ENCODE measurements at places on chromosomes 5 and 9. TPM values are rescaled to one million over a fixed set of nuclear protein-coding genes. Genes with fewer than 3 reads are reported as not detected.

DNA sequence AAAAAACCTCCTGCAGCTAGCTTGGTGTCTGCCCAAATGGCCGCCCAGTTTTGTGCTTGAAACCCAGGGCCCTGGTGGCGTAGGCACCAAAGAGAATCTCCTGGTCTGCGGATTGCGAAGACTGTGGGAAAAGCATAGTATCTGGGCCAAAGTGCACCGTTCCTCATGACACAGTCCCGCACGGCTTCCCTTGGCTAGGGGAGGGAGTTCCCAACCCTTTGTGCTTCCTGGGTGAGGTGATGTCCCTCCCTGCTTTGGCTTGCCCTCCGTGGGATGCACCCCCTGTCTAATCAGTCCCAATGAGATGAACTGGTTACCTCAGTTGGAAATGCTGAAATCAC lies 83.0 kb upstream of the JAK2 start:
- H3K36me3 ChIP-seq: no peaks in the 10 kb centered on the region
- H3K27me3 ChIP-seq: no peaks in the 10 kb centered on the region
- no peak overlapping the region for H3K27ac ChIP-seq

Gene TPM2
- 67.0 TPM for polyA plus RNA-seq

Gene GRM6
- polyA plus RNA-seq: not detected

- no peak overlapping the region for H3K4me3 ChIP-seq
- no peak overlapping the region for H3K27ac ChIP-seq
- H3K27me3 ChIP-seq: no peaks in the 10 kb centered on the region
- H3K36me3 ChIP-seq: no peaks in the 10 kb centered on the region
Observed at GRCh38 chr9:105957830-105958229, 263.5 kb downstream of the TMEM38B start.

GRCh38 chr9:113255438-113255837 lies 19.9 kb downstream of the CDC26 start:
- no peak overlapping the region for H3K4me3 ChIP-seq
- H3K27me3 ChIP-seq: no peaks in the 10 kb centered on the region
- H3K36me3 ChIP-seq: peaks cover 7% of the 10 kb centered on the region
- H3K27ac ChIP-seq: no peak overlapping the region
- H3K4me1 ChIP-seq: no peaks in the 10 kb centered on the region
- no peak for DNase-seq

GRCh38 chr9:24545285-24545684 lies 412 bp downstream of the IZUMO3 start:
- no peaks in the 10 kb centered on the region for H3K36me3 ChIP-seq
- H3K27ac ChIP-seq: no peak overlapping the region
- H3K4me3 ChIP-seq: no peak overlapping the region
- no peaks in the 10 kb centered on the region for H3K4me1 ChIP-seq
- DNase-seq: no peak
- no peaks in the 10 kb centered on the region for H3K27me3 ChIP-seq

DNA sequence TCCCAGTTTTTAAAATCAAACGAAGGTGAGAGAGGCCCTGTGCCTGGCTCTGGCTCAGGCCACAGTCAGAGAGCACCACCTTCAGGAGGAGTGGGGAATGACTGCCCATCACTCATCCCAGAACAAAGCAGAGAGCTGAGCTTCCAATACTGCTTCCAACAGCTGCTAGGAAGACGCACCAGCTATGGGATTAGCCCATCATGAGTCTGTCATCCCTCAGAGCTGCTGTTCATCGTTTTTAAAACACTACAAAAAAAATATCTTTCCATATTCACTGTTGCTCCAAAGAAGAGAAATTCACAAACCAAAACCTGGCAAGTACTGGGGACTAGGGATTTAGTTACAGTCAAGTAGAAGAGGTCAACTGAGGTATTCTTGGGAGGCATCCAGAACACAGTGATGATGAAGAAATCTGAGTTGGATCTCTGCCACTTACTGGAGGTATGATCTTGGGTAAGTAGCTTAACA lies 102.4 kb downstream of the CDK5RAP2 start:
- H3K4me3 ChIP-seq: no peak overlapping the region
- H3K4me1 ChIP-seq: peaks cover 6% of the 10 kb centered on the region
- no peaks in the 10 kb centered on the region for H3K27me3 ChIP-seq
- peaks cover 16% of the 10 kb centered on the region for H3K36me3 ChIP-seq

DNA sequence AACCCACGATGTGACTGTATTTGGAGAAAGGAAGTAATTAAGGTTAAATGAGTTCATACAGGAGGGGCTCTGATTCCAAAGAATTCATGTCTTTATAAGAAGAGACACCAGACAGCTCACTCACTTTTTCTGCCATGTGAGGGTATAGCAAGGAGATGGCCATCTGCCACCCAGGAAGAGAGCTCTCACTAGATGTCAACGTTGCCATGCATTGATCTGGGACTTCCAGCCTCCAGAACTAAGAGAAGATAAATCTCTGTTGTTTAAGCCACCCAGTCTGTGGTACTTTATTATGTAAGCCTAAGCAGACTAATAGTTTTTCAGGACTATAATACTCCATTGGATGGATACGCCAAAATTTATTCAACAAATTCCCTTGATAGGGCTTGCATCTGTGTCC lies 89.8 kb upstream of the RAD23B start:
- no peak overlapping the region for H3K27ac ChIP-seq
- DNase-seq: no peak
- peaks cover 20% of the 10 kb centered on the region for H3K4me1 ChIP-seq
- H3K4me3 ChIP-seq: no peak overlapping the region

- H3K27ac ChIP-seq: no peak overlapping the region
- no peaks in the 10 kb centered on the region for H3K36me3 ChIP-seq
- peaks cover 54% of the 10 kb centered on the region for H3K27me3 ChIP-seq
- DNase-seq: no peak
- H3K4me3 ChIP-seq: no peak overlapping the region
Observed at GRCh38 chr5:76081811-76082771, 1.1 kb upstream of the SV2C start.

Gene MSMP
- not detected for polyA plus RNA-seq

DNA sequence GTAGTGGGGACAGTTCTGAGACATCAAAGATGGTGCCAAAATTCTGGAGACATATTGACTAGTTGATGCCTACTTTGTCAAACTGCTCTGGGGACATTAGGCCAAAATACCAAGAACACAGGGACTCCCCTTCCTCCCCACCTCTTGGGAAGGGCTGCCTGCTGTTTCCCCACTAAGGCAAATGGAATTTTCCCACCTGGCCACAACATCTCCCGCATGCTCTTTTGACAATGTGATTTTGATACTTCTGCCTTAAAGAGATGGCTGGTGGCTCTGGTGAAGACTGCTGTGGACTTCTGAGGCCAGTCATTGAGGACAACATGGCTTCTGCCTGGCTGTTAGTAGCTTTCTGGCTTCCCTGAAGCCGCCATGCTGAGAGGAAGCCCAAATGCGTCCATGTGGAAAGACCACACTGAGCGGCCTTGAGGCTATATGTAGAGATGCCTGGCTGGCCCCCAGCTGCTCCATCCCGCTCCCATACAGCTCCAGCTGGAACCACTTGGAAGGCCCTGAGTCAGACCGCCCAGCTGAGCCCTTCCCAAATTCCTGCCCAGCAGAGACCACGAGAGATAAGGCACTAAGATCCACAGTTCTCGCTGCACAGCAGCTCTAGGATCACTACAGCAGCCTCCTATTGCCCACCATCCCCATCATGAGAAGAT lies 226.7 kb downstream of the SYK start:
- H3K27me3 ChIP-seq: peaks cover 11% of the 10 kb centered on the region
- no peaks in the 10 kb centered on the region for H3K4me1 ChIP-seq
- H3K27ac ChIP-seq: no peak overlapping the region

Gene PRR16
- polyA plus RNA-seq: 0.05 TPM

- H3K36me3 ChIP-seq: no peaks in the 10 kb centered on the region
- no peak overlapping the region for H3K27ac ChIP-seq
- peaks cover 3% of the 10 kb centered on the region for H3K4me1 ChIP-seq
- H3K27me3 ChIP-seq: peaks cover 4% of the 10 kb centered on the region
Observed at GRCh38 chr5:150120062-150120441, 33.7 kb upstream of the CSF1R start.

GRCh38 chr9:13082796-13083195 lies 196.7 kb downstream of the MPDZ start:
- no peak overlapping the region for H3K4me3 ChIP-seq
- H3K27ac ChIP-seq: peak overlapping the region; percentile 33
- no peaks in the 10 kb centered on the region for H3K27me3 ChIP-seq
- DNase-seq: no peak

Gene CCDC171
- 0.46 TPM for polyA plus RNA-seq

- no peak overlapping the region for H3K27ac ChIP-seq
- no peaks in the 10 kb centered on the region for H3K36me3 ChIP-seq
- peak overlapping the region; percentile 49 for H3K4me3 ChIP-seq
- peaks cover 5% of the 10 kb centered on the region for H3K4me1 ChIP-seq
Observed at GRCh38 chr5:157671592-157672330, 428 bp downstream of the C5orf52 start.

DNA sequence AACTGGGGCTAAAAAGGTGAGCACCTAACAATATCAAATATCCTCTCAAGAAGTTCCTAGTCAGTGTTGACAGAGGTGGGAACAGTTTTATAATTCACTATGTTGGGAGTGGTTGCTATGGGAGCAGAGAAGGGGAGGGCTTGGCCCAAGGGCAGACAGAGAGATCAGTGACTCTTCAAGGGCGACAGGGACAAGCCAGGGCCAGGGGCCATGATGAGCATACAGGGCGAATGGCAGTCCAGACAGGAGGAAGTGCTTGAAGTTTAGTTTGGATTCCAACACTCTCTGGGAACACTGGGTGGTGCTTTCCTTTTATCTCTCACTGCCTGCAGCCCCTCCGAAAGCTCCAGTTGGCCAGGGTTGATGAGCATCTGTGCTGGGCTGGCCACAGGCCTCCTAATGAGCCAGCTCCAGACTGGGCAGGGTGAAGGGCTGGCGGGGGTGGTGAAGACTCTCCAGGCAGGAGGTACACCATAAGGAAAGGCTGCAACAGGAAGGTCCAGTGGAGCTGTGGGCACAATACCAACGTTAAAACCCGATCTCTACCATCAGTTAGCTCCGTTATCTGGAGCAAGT lies 111.3 kb downstream of the TMEM174 start:
- no peak overlapping the region for H3K4me3 ChIP-seq
- no peaks in the 10 kb centered on the region for H3K27me3 ChIP-seq
- H3K4me1 ChIP-seq: peaks cover 17% of the 10 kb centered on the region
- no peak for DNase-seq
- no peaks in the 10 kb centered on the region for H3K36me3 ChIP-seq
- no peak overlapping the region for H3K27ac ChIP-seq

DNA sequence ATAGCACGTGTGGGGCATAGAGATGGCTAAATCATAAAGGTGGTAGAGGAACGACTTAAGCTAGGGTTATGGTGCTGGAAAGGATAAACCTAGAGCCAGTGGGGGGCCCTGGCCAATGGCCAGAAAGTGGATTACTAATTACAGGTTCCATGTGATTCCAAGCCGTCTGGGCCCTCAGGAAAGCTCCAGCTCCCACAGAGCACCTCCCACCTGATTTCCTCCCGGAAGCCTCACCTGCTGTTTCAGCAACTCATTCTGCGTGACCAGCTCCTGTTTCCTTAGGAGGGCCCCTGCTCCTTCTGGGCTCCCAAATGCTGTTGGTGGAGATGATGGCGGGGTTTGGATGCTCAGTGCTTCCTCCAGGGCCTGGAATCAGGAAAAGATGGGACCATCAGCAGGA lies 16.2 kb downstream of the GPX3 start:
- no peak overlapping the region for H3K4me3 ChIP-seq
- no peak overlapping the region for H3K27ac ChIP-seq
- no peaks in the 10 kb centered on the region for H3K27me3 ChIP-seq
- H3K36me3 ChIP-seq: peaks cover 65% of the 10 kb centered on the region

Gene AMBP
- not detected for polyA plus RNA-seq

Gene LCN9
- not detected for polyA plus RNA-seq

Gene THBS4
- polyA plus RNA-seq: 0.46 TPM

GRCh38 chr9:114893221-114894010 lies 37.0 kb downstream of the TNFSF8 start:
- no peaks in the 10 kb centered on the region for H3K36me3 ChIP-seq
- H3K4me1 ChIP-seq: peaks cover 29% of the 10 kb centered on the region
- no peak for DNase-seq
- peak overlapping the region; percentile 5 for H3K27ac ChIP-seq

GRCh38 chr9:4839470-4839912 lies 46.7 kb downstream of the RCL1 start:
- H3K27ac ChIP-seq: no peak overlapping the region
- H3K4me3 ChIP-seq: no peak overlapping the region
- no peak for DNase-seq
- peaks cover 4% of the 10 kb centered on the region for H3K36me3 ChIP-seq

- H3K27me3 ChIP-seq: no peaks in the 10 kb centered on the region
- peaks cover 8% of the 10 kb centered on the region for H3K4me1 ChIP-seq
- DNase-seq: no peak
- no peaks in the 10 kb centered on the region for H3K36me3 ChIP-seq
- H3K4me3 ChIP-seq: no peak overlapping the region
Observed at GRCh38 chr5:138711087-138711486, 42.1 kb upstream of the CTNNA1 start.

DNA sequence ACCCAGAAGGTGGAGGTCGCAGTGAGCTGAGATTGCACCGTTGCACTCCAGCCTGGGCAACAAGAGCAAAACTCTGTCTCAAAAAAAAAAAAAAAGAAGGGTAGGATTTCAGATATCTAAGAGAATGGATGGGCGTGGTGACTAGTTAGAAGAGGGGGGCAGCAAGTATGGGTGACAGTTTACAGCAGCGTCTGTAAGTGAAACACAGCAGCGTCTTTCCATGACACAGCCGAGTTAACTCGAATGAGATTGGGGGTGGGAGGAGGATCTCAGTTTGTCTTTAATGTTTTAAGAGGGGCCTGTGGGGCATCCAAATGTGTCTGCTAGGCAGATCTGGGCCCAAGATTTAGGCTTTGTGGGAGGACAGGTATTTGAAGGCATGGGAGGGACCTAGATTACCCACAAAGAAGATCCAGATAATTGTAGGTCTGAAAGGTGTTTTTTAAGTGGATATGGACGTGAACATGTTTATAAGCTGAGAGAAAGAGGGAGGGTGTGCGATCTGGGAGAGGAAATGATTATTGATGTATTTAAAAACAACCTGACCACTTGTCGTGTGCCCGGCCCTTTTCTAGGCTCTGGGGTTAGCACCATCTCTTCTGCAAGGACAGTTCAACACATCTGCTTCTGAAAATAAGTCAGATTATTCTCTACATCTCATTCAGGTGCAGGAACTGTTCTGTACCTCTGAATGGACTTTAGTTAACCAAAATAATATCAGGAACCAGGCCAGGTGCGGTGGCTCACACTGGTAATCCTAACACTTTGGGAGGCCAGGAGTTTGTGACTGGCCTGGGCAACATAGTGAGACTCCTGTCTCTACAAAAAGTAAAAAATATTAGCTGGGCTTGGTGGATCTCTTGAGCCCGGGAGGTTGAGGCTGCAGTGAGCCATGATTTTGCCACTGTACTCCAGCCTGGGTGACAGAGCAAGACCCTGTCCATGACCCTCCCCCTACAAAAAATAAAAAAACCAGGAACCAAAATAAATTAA lies 2.5 kb downstream of the CEP78 start:
- DNase-seq: no peak
- H3K4me1 ChIP-seq: peaks cover 11% of the 10 kb centered on the region
- no peak overlapping the region for H3K4me3 ChIP-seq
- no peak overlapping the region for H3K27ac ChIP-seq
- no peaks in the 10 kb centered on the region for H3K36me3 ChIP-seq

All from keratinocyte (primary cell).